ENCODE measurements at places on chromosomes 16 and 17. TPM values are rescaled to one million over a fixed set of nuclear protein-coding genes. Genes with fewer than 3 reads are reported as not detected.
A peak's percentile ranks its signal among the peaks of the same experiment; 100 is the strongest.

SLC9A5 gene
- total RNA-seq, result 5.2 TPM

RTN4RL1 gene
- total RNA-seq, result 0.14 TPM

OR2C1 gene
- not detected for total RNA-seq

DNA sequence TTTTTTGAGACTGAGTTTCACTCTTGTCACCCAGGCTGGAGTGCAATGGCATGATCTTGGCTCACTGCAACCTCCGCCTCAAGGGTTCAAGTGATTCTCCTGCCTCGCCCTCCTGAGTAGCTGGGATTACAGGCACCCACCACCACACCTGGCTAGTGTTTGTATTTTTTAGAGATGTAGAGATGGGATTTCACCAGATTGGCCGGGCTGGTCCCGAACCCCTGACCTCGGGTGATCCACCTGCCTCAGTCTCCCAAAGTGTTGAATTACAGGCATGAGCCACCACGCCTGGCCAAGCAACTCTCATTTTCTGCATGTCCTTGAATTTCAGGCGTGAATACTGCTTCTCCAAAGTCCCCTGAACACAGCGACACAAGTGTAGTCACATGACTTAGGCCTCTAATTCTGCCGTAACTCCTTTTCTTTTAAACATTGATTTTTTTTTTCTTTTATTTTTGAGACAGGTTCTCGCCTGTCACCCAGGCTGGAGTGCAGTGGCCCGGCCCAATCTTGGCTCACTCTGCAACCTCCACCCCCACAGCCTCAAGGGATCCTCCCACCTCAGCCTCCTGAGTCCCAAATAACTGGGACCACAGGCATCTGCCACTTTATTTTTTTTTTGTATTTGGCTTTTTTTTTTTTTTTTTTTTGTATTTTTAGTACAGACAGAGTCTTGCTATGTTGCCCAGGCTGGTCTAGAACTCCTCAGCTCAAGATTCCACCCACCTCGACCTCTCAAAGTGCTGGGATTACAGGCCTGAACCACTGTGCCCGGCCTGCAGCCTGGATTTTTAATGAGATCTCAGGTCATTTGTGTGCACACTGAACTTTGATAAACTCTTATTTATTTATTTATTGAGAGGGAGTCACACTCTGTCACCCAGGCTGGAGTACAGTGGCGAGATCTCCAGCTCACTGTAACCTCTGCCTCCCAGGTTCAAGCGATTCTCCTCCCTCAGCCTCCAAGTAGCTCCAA is 124.6 kb downstream of the KCNJ18 start:
- DNase-seq, result no peak

- no peak for DNase-seq
Measured at GRCh38 chr17:1762901-1763898, 1.3 kb downstream of the SERPINF1 start.

- no peak for DNase-seq
Measured at GRCh38 chr17:72565006-72565405, 444.2 kb downstream of the SOX9 start.

GRCh38 chr16:22326771-22327445 is 29.7 kb downstream of the POLR3E start:
- no peak for DNase-seq

DNA sequence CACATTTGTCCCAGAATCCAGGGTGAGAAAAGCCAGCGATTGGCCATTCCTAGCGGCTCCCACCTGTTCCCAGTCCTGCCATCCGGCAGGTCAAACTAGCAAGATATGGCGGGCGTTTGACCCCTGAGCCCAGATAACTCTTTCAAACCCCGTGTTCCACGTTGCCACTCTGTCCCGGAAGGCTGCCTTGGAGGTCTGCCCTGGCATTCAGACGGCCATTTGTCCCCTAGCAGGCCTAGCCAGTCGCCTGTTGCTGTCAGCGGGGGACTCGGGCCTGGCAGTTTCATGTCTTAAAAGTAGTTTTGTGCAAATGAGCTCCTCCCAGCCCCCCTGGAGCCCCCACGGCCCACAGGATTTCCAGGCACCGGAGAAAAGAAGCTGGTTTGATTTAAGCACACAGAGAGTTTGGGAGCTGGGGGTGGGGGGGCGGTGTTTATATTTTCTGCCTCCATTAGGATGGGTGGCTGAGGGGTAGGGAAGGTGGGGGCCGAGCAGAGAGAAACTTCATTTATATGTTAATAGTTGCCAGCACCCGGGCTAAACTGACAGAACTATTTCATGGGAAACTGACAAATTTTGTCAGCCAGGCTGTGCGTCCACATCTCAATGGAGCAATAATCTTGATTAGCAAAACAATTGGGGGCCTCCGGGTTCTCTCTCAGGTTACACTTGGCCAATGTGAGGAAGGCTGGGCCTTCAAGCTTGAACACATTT is 240.9 kb upstream of the SALL1 start:
- DNase-seq, result no peak

DNA sequence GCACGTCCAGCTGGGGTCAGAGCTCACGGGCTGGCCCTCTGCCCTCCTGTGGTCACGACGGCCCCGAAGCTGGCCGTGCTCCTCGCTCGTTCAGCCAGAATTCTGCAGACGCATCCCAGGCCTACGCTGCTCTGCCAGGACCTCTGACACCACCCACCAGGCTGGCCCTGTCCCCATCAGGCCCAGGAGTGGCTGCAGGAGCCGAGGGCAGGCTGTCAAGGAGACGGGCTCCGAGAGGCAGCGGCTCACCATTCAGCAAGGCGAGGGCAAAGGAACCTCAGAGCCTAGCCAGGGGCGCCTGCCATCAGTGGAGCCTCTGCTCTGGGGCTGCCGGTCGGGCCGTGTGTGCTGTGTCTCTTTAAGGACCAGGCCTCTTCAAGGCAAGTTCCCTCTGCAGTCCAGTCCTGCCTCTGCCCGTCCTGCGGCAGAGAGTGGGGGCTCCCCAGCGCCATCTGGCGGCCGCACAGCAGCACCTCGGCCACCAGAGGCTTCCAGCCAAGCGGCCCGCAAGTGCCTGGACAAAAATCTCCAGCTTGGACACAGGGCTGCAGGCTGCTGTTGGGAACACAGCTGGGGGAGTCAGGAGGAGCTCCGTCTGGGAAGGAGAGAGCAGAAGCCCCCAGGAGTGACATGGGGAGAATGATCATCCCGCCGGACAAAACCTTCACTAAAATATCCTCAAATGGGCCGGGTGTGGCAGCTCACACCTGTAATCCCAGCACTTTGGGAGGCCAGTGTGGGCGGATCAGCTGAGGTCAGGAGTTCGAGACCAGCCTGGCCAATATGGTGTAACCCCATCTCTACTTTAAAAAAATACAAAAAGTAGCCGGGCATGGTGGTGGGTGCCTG is 7.4 kb upstream of the ABR start:
- DNase-seq, result peak; percentile 77

DNA sequence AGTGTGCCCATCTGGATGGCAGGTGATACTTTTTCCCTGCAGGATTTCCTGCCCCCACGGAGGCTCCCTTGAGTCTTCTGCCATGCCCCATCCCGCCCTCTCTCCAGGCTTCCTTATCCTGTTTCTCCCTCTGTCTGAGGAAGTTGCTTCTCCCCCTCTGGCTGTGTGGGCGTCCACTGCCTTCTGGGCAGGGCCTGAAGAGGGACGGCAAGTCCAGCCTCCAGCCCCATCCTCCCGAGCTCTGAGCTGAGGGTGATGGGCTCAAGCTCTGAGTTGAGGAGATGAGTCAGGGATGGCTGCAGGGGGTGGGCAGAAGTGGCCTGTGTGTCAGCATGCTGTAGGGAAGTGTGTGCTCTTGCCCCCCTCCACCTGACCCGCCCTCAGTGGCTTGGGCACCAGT is 14.2 kb upstream of the RAP1GAP2 start:
- no peak for DNase-seq

GRCh38 chr16:84068783-84069462 is 26.3 kb upstream of the SLC38A8 start:
- no peak for DNase-seq

DNA sequence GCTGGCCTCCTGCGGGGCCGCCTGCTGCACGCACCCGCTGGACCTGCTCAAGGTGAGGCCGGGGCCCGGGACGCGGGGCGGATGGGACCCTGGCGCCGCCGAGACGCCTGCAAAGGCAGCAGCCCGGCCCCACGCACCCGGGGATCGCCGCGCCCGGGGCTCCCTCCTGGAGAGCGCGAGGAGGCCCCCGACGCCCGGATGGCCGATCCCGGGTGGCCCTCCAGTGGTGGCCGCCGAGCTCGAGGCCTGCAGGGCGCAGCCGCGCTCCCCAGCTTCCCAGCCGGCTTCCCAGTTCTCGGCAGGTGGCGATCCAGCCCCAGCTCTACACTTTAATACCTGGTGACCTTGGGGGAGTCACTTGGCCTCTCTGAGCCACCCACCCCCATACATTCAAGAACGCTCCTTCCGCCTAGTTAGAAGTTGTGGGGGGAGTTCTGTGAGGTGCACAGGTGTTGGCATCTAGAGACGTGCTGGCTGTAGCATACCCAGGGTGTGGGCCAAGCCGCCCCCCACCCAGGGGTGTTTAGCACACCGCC is 452 bp downstream of the SLC25A10 start:
- peak; percentile 27 for DNase-seq

- no peak for DNase-seq
Measured at GRCh38 chr17:78527345-78527744, 49.9 kb downstream of the DNAH17 start.

DNA sequence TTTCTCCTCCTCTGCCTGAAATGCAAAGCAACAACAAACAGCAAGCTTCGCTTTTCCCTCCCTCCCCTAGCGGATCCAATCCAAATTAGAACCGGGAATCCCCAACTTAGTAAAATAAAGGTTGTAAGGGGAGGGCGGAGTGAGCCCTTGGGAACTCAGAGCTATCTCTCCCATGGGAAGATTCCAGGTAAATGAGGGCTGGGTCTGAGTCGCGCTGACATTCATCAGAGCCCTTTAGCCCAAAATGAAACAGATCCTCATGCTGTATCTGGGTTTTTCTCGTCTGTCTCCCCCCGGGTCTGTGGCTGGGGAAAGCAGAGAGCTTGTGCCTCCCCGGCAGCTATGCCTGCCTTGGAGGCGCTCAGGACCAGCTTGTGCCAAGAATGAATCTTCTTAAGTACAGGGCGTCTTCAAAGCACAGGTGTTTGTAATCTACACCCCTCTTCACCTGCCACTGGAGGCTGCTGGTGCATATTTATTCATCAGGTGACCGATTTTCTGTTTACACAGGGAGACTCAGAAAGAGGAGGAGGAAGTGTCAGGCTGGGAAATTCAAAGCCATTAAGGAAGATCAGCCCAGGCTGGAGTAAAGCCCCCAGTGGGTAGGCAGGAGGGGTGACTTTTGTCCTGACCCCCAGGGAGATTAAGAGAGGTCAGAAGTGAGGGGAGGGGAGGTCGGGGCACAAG is 55.0 kb upstream of the GSE1 start:
- peak; percentile 23 for DNase-seq

Measured in activated naive CD4-positive, alpha-beta T cell treated with anti-CD3 and anti-CD28 coated beads for 36 hours (primary cell).